ENCODE measurements at places on chromosomes 3 and 15.

DNA sequence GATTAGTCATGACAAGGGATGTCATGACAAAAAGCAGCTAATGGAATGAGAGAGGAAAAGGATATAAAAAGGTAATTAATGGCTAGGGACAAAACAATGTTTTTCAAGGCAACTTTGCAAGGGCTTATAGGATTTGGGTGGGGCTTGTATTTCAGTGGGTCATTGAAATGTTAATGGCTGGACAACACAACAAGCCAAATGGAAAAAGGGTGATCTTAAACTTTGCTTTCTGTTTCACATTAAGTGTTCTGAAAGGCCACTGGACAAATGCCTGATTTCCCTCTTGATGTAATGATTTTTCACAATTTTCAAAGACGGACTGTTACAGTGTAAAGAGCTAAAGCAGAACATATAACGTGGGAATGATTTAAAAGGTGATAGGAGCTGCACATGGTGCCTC lies 345.0 kb downstream of the TUSC7 start:
- no peak for DNase-seq

DNA sequence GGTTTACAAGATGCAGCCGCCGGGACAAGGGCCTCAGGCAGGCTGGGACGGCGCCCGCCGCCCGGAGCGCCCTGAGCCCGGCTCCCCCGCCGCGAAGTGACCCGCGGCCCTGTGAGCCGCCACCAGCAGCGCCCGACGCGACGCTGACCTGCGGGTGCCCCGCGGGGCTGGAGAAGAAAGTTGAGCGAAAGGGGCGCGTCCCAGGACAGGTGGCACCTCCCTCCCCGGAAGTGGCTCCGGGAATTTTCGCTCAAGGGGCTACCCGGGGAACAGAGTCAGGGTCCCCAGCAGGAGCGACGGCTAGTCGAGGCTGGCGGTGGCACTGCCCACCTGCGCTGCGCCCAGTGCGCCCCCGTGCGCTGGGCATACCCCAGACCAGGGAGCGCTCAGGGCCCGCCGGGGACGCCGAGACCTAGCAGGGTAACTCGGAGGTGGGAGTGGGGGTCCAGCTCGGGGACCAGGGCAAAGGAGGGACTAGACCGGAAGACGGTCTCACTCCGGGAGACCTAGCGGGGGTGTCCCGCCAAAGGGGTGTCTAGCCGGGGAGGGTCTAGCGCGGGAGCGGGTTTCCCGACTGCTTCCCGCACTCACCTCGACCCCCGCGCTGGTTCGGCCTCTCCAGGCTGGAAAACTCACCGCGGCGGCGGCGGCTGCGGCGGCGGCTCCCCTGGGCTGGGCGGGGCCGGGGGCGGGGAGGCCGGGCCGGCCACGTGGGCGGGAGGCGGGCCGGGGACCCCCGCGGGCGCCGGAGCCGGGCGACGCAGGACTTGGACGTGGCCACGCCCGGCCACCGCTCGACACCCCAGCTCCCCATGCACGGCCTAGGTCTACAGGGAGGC lies 18.4 kb downstream of the SPATA12 start:
- DNase-seq = no peak

- DNase-seq = no peak
These were observed 959 bp downstream of the ZNF592 start for GRCh38 chr15:84749111-84749991.

DNA sequence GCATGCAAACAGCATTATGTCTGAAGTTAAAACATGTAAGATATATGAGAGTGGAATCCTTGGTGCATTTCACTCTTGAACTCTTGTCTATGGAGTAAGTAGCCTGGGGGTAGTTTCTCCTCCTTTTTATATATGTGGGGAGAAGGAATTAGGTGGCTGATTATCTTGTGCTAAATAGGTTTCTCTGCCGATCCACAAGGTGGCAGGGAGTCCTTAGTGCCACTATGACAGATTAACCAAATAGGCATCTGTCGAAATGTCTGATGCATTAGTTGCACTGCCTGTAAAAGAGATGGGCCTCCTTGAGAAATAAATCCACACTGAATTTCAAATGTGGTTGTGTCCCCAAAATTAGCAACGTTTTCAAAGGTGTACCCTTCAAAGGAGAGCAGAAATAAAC lies 170.1 kb downstream of the CNTN4 start:
- DNase-seq = no peak

- DNase-seq = no peak
These were observed 22.9 kb downstream of the SECISBP2L start for GRCh38 chr15:49023354-49023753.

GRCh38 chr15:99618941-99619411 lies 53.2 kb downstream of the MEF2A start:
- no peak for DNase-seq

- no peak for DNase-seq
These were observed 31.7 kb downstream of the GPR149 start for GRCh38 chr3:154398084-154398967.

GRCh38 chr3:111732252-111732879 lies 126.7 kb upstream of the PHLDB2 start:
- DNase-seq = no peak

DNA sequence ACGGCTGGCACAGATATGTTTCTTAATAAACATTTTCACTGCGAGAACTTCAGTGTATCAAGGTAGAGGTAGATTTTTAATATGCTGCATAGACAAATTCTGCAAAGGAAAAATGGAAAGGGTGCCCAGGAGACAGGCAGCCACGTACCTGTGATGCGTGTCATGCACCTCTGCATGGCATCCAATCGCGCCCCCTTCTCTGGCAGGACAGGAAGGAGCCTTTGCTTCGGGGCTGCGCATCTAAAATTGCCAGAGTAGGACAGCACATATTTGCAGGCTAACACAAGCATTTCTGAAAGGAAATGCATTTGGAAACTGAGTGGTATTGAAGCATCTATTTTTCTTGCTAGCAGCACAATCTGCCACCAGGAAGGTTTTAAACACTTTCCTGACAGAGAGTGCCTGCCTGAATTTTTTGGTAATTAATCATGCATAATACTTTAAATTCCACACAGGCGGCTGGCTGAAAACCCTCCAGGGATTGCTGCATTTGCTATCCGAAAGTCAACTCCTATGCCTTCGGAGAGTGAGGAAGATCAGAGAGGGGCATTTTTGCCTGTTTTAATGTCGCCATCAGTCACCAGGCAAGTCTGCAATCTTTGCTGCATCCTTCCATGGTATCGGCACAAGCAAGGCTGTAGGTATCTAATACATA lies 165.1 kb upstream of the ATP10A start:
- no peak for DNase-seq

- no peak for DNase-seq
These were observed 80.7 kb downstream of the NR2E3 start for GRCh38 chr15:71891026-71891425.

- no peak for DNase-seq
These were observed 848.6 kb downstream of the IGSF11 start for GRCh38 chr3:118186051-118186450.

DNA sequence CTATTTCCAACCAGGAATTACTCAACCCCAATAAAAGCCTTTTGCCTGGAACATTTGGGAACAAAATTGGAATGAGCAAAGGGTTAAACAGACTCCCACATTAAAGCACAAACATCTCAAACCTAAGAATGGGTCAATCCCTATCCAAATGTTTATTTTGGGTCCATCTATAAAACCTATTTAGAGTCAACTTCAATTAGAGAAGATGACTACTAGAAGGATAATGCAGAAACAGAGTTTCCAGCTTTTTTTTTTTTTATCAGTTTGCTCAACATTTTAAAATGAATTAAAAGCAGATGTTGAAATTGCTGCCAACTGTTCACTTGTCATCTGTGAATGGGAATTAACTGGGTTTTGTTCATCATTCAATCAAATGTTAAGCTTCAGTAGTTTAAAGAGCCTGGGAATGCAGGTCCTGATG lies 4.1 kb upstream of the TBC1D23 start:
- DNase-seq = no peak

DNA sequence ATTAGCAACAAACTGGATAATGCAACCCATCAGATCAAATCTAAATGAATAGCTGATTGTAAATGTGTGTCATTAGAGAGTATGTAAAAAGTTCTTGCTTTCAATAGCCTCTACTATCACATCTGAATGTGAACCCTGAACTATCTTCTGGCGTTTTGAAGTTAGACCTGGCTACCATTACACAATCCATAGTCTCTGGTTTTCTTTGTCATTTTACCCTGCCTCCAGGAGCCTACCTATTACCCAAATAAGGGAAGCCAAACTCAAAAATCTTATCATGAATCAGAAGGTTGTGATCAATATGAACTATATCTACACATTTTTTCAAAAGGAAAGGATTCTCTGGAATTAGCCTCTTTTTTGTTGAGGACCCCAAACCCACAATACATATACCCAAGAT lies 31.8 kb downstream of the PCYT1A start:
- DNase-seq = no peak

- DNase-seq = no peak
These were observed 42.9 kb upstream of the DIPK2A start for GRCh38 chr3:143928541-143929255.

DNA sequence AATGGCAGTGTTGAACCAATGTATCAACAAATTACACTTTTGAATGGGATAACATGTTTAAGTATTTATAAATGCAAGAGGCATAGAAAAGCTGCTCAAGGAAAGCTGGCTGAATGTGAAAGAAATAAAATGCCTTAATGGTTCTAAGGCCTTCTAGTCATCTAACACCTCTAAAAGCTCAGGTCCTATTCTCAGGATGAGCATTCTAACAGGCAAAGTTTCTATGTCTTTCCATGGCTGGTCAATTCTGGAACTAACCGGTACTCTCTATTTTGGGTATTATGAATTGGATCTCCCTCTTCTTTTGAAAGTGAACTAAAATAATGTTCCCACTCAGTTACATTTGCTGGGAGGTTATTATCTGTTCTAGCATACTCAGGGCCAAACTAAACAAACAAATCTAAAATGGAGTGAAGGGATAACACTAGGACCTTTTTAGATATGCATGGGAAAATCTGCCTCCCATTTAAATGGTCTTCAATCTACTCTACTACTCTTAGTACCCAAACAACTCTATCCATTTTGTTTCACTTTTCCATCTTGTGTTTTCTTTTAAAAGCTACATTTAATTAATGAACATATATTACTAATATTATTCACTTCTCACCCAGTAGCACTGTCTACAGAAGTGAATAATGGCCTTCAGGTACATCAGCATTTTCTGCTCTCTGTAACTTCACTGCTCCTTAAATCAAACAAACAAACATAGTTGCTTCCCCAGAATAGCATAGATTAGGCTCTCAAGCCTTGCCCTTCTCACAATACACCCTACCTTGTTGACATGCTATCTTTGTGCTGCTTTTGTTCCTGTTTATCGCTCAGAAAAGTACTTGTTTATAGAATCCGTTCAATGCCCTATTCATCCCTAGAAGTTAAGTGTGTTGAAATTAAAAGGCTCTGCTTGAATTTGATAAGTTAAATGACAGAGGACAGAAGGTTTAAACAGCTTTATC lies 46.4 kb downstream of the CBLB start:
- DNase-seq = no peak

- DNase-seq = no peak
These were observed 220.3 kb downstream of the SOX2 start for GRCh38 chr3:181932039-181932438.

DNA sequence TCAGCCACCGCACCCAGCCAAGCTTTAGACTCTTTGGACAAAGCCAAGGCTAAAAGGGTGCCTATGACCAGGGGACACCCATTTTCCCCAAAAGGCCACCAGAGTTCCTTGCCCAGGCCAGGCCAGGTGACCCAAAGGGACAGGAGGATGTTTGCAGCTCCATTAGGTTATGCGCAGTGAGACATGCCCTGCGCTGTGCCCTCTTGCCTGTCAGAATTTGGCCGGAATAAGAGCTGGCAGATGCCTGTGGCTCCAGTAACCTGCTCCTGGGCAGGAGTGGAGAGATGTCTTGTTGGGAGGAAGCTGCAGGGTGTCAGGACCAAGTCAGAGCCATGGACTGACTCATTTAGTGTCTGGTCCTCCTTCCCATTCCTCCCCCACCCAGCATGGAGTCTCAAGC lies 20.5 kb downstream of the DNASE1L3 start:
- DNase-seq = no peak

- no peak for DNase-seq
These were observed 97.3 kb downstream of the ARNT2 start for GRCh38 chr15:80501476-80501875.

DNA sequence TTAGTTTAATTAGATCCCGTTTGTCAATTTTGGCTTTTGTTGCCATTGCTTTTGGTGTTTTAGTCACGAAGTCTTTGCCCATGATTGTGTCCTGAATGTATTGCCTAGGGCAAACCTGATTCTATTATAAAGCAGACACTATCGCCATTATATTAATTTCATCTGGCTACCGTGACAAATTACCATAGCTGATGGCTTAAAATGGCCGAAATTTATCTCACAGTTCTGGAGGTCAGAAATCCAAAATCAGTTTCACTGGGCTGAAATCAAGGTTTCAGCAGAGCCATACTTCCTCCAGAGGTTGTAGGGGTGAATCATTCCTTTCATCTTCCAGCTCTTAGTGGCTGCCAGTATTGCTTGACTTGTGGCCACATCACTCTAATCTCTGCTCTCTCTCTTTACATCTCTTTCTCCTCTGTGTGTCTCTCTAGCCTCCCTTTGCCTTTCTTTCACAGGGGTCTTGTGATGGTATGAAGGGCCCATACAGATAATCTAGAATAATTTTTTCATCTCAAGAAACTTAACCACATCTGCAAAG lies 31.7 kb upstream of the FRMD4B start:
- no peak for DNase-seq

Measured in stimulated activated CD4-positive, alpha-beta T cell treated with anti-CD3 and anti-CD28 coated beads, Interleukin-1b, Interleukin-23, amount 100 ng/mL, for 1 hour (primary cell).